Activated naive CD8-positive, alpha-beta T cell treated with anti-CD3 and anti-CD28 coated beads, Interleukin-2, amount 50 U/mL, for 16 hours (primary cell): ENCODE measurements at places on chromosomes 1 and 21.

DNA sequence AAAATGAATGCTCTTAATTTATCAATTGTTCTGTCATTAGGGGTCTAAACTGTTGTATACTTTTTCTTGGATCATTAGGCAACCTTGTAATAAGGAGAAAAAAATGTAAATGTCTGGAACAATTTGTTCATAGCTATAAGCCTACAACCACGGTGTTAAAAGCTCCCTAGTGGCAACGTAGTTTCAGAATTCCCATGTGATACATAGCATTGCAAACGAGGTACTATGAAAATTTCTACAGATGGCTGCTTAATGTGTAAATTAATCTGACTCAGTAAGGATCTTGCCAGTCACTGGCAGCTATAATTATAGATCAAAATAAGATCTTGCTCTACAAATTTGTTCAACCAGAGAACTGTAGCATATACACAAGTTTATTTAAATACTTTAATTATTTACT, 304.1 kb upstream of the ADGRL4 start:
- DNase-seq: no peak

- DNase-seq: no peak
Measured at GRCh38 chr1:165389609-165390008, 33.1 kb upstream of the LMX1A start.

GRCh38 chr1:23810818-23811540, 10.4 kb upstream of the GALE start:
- DNase-seq: no peak

- DNase-seq: no peak
Measured at GRCh38 chr1:201354901-201355295, 22.6 kb downstream of the TNNT2 start.

GRCh38 chr1:89823679-89824292, 3.0 kb downstream of the LRRC8D start:
- no peak for DNase-seq

DNA sequence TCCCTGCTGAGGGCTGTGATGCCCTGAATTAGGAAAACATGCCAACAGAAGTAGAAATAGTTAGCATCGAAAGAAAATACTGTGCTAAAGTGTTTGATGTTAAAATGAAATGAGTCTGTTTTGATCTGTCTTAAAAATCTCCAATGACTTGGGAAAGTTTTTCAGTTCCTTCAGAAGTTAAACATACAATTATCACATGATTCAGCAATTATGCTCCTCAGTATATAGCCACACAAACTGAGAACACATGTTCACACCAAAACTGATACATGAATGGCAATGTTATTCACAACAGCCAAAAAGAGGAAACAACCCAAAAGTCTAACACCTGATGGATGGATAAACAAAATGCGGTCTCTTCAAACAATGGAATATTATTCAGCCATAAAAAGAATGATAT, 130.6 kb downstream of the PTPN14 start:
- DNase-seq: no peak

GRCh38 chr1:40638097-40639036, 27.1 kb downstream of the RIMS3 start:
- DNase-seq: no peak

GRCh38 chr1:84406346-84406861, 8.1 kb downstream of the DNASE2B start:
- no peak for DNase-seq

DNA sequence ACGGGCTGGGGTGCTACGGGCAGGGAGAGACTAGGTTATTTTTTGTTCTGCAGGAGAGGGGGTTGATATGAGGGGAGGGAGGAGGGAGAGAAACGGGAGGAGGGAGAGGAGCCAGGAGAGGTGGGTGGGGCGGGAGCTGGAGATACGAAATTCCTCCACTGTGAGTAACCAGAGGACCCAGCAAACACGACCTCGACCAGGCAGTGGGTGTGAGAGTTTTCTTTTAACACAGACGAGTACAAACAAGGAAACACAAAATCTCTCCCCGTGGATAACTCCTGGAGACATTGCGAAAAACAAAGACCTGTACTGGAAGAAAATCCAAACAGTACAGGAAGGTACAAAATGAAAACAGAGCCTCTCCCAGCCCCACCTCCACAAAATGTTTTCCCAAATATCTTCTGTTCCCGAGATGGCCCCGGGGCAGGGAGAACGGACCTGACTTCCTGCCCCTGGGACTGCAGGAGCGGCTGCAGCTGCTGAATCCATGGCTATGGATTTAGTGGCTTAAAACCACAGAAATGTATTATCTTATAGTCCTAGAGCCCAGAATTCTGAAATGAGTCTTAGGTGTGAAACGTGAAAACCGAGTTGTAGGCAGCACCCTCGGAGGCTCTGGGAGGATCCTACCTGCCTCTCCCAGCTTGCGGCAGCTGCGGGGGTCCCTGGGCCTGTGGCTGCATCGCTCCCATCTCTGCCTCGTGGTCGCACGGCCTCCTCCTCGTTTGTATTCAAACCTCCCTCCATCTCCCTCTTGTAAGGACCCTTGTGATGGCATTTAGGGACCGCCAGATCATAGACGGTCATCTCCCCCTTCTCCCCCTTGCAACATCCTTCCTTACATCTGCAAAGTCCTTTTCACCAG, 82.2 kb downstream of the RIPK4 start:
- no peak for DNase-seq

- no peak for DNase-seq
Measured at GRCh38 chr1:207606362-207606755, 38.6 kb upstream of the CR1L start.

DNA sequence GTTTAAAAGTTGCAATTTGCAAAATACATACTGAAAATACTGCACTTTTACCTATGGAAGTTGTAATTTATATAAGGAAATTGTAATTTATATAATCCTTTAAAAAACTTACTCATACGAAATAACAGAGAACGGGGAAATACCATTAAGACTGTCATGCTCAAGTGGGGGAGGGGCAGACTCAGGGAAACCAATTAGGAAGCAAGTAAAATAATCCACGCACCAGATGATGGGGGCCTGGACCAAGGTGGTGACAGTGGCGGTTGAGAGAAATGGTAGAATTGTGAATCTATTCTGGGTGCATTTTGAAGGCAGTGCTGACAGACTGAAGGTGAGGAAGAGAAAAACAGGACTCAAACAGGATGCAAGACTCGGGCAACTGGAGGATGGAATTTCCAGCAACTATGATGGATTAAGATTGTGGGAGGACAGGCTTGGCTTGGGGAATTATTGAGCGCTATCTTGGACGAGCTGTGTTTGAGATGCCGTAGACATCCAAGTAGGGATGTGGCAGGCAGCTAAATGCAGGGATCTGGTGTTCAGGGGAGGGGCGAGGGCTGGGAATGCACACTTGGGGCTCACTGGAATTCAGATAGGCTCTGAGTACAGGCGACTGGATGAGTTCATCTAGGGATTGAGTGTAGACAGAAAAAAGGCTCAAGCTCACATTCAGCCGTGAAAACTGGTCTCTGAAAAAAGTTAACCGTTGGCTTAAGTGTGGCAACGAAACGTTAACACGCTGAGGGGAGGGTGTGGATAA, 977 bp downstream of the LCA5L start:
- no peak for DNase-seq

DNA sequence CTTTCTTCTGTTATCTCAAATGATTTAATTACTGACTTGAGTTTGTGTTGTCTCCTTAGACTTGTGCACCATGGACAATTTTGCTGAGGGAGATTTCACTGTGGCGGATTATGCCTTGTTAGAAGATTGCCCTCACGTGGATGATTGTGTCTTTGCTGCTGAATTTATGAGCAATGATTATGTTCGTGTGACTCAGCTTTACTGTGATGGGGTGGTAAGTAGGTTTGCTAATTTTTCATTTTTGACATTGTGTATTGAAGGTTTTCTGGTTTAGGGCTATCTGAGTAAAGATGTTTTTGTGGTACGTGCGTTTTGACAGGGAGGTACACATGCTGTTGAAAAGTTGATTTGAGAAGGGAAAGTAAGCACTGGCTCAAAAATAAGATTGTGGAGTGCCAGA, 14.1 kb downstream of the TTC3 start:
- DNase-seq: no peak

GRCh38 chr1:38114241-38115026, 67.8 kb upstream of the POU3F1 start:
- no peak for DNase-seq

- DNase-seq: no peak
Measured at GRCh38 chr1:172400722-172401105, 19.8 kb upstream of the C1orf105 start.

DNA sequence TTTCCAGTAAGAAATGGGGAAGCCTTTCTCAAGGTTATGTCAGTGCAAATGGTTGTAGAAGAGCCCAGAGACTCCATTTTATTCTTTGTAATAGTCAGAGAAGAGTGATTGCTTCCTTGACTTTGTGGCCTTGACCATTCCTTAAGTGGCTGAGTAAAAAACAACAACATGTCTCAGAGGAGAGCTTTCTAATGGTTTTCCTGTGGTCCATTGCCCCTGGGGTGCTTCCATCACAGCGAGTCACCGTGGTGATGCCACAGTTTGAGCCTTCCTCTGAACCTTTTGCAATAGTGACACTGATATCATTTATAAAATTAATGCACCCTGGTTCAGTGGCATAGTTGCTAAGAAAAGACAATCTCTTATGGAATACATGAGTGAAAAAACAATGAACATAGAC, 38.6 kb downstream of the PAPPA2 start:
- DNase-seq: no peak

- no peak for DNase-seq
Measured at GRCh38 chr1:210696709-210697108, 368.0 kb downstream of the HHAT start.

DNA sequence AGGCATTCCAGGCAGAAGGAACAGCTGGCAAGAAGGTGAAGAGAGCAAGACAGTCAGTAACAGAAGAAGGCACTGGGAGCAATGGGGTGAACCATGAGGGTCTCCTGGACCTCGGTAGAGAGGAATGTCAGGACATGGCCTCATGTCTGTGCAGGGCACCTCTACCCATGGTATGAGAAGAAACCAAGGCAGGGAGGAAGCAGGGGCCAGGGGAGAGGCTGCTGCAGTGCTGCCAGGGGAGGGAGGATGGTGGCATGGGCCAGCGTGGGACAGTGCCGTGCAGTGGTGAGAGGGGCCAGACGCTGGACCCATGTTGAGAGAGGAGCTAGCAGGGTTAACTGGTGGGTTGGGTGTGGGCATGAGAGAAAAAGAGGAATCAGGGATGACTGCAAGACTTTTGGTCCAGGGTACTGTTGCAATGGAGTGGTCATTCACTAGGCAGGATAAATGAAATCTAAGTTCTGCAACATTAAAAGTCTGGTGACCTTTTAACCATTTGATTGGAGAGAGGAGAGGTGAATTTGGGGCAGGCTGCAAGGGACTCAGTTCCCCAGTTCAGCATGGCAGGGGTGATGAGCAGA, 577.6 kb downstream of the MATN1 start:
- DNase-seq: no peak

DNA sequence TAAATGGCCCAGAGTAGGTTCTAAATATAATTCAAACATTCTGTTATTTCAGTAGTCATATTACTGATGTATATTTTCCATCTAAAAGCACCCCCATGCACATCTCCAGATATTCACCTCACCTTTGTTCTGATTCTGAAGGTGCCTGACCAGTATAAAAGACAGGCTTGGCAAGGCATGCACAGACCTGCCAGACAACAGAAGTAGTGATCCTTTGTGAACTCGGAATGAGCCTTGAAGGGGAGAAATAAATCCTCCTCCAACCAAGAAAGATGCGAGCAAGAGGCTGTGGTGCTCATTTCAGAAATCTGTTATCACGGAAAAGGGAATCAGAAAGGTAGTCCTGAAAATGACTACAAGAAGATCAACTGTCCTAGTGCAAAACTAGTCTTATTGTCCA, 287.3 kb downstream of the VAV3 start:
- no peak for DNase-seq

DNA sequence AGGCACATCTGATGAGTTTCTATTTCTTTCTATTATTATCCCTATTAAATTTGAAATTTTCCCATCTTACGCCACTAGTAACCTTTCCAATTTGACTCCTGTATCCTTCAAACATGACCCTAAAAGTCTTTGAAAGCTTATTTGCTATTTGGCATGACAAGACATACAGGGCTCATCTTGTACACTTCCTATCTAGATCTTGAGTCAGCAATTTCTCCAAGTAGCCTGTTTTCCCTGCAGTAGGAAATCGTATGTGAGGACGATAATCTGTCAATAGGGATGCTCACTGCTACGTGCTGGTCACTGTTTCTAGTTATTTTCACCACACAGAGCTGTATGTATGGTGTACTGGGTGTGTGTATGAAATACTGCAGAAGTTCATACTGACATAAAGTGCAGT, 142.7 kb downstream of the CDC42BPA start:
- no peak for DNase-seq

GRCh38 chr21:15439726-15440125, 290.1 kb upstream of the USP25 start:
- no peak for DNase-seq

DNA sequence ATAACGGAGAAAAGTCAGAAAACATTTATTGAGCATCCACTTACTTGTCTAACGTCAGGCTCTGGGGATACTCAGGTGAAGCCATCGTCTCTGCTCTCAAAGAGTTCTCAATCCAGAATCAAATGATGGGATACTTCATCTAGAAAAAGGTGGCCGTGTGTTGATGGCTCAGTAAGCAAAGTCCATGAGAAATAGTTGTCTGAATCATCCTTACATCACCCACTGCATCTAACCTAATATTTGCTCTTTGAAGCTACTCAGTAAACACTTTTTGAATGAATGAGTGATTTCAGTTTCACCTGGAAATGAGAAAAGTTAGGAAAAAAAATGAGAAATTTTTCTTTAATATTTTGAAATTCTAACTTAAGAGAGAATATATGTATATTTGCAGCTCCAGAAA, 155.3 kb upstream of the PKN2 start:
- DNase-seq: no peak

- DNase-seq: no peak
Measured at GRCh38 chr1:22273686-22274681, 131.1 kb upstream of the WNT4 start.

- no peak for DNase-seq
Measured at GRCh38 chr1:192477630-192478029, 97.9 kb upstream of the RGS1 start.

DNA sequence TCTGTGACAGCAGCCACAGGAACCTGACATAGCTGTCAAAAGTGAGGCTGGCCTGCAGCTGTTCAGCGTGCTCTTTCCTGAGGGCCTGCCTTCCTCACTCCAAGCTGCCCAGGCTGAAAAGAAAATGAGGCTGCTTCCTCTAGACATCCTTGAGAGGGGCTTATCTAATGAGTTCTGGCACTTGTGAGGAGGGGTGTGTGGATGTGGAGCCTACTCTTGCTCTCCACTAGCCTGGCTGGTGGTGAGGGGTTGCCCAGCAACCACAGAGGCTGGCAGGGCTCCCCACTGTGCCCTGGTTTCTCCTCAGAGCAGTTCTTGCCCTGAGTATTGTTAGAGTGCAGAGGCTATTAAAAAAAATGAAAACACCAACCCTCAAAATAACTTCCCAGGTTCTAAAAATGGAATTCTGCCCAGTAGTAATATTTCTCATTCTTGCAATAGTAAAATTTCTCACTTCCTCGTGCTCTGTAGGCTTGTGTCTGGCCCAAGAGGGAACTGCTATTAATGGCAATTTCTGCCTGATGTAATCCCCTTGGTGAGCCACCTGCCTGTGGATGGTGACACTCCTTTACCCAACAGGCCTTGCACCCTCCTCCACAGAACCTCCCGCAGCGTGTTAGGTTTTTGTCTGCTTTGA, 52.6 kb upstream of the EPS8L3 start:
- DNase-seq: no peak

- DNase-seq: no peak
Measured at GRCh38 chr1:219189021-219189824, 15.5 kb downstream of the LYPLAL1 start.

- no peak for DNase-seq
Measured at GRCh38 chr1:228988664-228989063, 253.4 kb downstream of the RHOU start.
